ENCODE measurements at places on chromosomes 11 and 22.

- DNase-seq = peak; percentile 10
These were observed 8.8 kb upstream of the PDGFB start for GRCh38 chr22:39253435-39254070.

DNA sequence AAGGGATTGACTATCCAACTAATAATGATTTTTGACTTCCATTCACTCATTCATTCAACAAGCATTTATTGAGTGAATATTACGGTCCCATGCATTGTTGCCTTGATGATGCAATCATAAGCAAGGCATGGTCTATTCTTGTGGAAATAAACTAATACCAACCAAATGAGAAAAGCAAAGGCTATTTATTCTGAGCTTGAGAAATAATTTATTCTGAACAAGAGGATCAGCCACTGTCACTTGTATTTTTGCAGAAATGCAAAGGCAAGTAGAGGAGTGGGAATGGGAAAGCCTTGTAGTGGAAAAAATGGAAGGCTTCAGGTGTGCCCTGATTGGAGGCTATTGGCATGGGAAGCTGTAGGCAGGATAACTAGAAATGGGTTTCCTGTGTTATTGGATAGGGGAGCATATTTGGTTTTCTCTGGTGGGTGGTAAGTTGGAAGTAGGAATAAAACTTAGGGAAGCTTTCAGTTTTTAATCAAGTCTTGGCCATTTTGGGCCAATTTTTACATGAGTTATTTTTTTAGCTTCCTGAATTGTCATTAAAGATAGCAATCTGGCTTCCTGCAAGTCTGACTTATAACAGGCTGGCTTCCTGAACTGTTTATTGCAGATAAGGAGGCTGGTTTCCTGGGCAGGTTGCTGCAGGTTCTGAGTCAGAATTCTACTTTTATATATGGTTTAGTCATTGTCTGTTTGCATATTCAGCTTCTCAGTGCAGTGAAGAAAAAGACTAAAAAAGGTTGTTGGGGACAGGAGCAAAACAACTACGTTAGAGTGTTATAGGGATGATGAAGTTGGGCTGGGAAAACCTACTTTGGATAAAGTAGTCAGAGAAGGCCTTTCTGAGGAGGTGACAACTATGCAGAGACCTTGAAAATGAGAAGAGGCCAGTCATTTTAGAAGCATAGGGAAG is 106.7 kb downstream of the APIP start:
- DNase-seq = no peak

GRCh38 chr11:15816260-15816871 is 540.0 kb downstream of the SOX6 start:
- DNase-seq = peak; percentile 88

- no peak for DNase-seq
These were observed 983.4 kb upstream of the FAT3 start for GRCh38 chr11:91241226-91241625.

GRCh38 chr22:38177926-38178604 is 3.6 kb downstream of the PLA2G6 start:
- peak; percentile 90 for DNase-seq

- DNase-seq = no peak
These were observed 192.6 kb upstream of the E2F8 start for GRCh38 chr11:19433367-19433766.

GRCh38 chr22:17769013-17769715 is 5.1 kb downstream of the BID start:
- DNase-seq = no peak

DNA sequence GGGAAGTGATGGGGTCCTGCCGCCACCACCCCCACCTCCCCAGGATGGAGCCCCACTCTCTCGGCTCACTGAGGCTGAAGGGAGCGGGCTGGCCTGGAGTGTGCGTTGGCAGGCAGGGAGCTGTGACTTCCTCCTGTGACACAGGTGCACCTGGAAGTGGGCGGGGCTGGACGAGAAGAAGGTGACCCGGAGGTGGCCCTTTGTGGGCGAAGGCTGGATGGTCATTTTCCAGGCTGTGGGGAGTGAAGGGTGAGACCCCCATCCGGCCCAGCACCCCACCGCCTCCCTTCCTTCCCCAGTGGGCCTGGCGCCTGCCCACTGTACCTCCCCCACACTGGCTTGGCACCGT is 15.3 kb downstream of the IL17REL start:
- no peak for DNase-seq

- DNase-seq = no peak
These were observed 86.7 kb upstream of the PRODH start for GRCh38 chr22:19022755-19023154.

DNA sequence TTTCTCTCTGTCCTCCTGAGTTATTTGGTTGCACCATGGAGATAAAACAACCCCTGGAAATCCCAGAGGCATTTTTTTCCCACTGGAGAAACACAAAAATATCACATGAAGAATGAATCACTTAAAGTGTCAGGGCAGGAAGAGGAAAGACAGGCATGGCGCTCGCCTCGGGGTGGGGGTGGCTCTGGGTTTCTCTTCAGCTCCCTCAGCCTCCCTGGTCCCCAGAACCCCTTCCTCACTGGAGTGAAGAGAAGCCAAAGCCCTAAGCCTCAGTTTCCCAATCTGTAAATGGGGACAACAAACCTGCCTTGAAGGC is 938 bp downstream of the SHISAL1 start:
- peak; percentile 38 for DNase-seq

DNA sequence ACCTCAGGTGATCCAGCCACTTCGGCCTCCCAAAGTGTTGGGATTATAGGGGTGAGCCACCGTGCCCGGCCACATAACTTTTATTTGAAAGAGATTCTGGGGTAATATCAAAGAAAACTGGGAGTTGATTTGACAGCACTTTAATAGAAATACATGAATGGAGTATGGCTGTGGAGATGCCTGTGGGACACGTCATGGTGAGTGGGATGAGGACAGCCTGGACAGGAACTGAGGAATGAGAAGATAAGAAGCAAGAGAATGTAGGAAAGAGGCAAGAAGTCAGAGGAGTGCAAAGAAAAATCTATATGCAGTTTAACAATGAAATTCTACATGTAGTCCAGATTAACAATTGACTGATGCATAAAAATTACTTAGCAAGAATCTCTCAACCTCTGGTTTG is 31.0 kb downstream of the SLC22A6 start:
- no peak for DNase-seq
